ENCODE measurements at places on chromosomes 6 and 20.

GRCh38 chr6:147447835-147448611 lies 60.5 kb upstream of the SAMD5 start:
- DNase-seq: no peak

DNA sequence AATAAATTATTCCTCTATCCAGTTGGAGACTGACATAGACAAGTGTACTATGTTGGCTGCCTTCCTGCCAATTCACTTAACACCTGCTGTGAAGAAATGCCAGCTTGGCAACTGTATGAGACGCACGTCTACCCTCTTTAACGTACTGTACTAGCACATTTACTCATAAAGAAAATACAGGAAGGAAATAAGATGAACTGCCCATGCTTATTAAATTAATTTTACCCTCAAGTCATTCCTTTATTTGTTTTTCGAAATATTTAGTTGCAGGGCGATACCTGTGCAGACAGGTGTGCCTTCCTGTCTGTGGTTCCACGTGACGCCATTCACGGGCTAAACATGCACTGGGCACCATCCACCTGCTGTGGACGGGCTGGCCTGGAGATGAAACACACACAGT lies 52.0 kb downstream of the PSMG4 start:
- no peak for DNase-seq

DNA sequence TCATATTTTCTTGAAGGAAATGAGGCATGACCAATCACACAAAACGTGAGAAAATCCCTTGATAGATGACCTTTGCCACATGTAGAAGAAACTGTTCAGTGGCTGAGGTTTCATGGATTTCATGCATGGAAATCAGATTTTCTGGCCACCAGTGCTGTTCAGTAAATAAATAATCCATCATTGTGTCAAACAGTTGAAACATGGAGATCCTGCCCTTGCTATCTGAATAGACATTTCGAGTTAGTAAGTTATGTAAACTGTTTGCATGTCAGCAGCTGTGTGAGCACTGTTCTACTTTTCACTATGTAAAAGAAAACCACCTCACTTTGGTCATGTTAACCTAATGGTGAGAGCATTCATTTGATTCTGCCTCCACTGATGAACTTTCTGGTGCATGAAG lies 793.9 kb upstream of the EPHA7 start:
- DNase-seq: no peak

- no peak for DNase-seq
These were observed 82.9 kb downstream of the LRFN2 start for GRCh38 chr6:40504274-40504673.

DNA sequence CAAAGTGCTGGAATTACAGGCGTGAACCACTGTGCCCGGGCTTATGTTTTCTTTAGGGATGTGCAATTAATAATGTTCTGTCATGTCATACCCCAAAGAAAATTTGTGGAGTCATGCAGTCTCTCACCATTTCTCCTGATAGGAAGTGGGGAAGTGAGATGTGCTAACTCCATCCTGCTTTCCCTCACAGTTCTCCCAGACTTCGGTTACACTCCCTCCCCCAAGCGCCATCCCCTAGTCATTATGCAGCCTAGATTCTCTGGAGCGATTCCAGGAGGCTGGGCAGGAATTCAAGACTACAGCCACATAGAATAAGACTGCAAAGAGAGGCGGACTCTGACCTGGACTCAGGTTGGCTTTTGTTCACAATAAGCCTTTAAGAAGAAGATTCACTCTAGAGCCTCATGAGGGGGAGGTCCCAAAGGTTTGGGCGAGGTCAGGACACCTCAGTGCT lies 271.4 kb downstream of the ALDH8A1 start:
- peak; percentile 61 for DNase-seq

GRCh38 chr6:150112233-150112632 lies 30.6 kb upstream of the PPP1R14C start:
- DNase-seq: no peak

- DNase-seq: no peak
These were observed 49.9 kb downstream of the BMP5 start for GRCh38 chr6:55825402-55826051.

Measured in SHP77 (cell line).